ENCODE measurements at places on chromosomes 3 and 15.

DNA sequence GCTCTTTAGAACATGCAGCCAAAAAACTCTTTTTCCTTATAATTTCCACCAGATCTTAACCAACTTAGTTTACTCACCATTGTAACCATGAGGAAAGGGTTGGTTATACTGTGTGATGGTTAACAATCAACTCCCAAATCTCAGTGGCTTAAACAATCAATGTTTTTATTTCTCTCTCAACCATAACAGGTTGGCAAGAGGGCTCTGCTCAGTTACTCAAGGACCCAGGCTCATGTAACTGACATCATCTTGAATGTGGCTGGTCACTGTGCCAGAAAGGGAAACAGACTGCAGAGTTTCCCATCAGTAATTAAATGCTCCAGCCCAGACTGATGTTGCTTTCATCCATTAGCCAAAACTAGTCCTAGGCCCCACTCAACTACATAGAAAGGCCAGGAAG lies 69.0 kb downstream of the ANKRD28 start:
- DNase-seq, result no peak

GRCh38 chr3:69658514-69659140 lies 80.6 kb upstream of the MITF start:
- DNase-seq, result peak; percentile 57

DNA sequence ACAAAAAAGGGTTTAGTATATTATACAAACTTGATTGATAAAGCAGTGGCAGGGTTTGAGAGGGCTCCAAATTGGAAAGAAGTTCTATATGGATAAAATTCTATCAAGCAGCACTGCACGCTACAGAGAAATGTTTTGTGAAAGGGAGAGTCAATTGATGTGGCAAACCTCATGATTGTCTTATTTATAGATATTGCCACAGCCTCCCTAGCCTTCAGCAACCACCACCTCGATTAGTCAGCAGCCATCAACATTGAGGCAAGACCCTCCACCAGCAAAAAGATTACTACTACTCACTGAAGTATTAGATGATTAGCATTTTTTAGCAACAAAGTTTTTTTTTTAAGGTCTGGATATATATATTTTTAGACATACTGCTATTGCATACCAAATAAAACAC lies 296.7 kb downstream of the CHST2 start:
- DNase-seq, result no peak

- no peak for DNase-seq
Observed at GRCh38 chr3:21620511-21621155, 130.4 kb downstream of the ZNF385D start.

- no peak for DNase-seq
Observed at GRCh38 chr15:35980719-35981118, 434.8 kb upstream of the DPH6 start.

DNA sequence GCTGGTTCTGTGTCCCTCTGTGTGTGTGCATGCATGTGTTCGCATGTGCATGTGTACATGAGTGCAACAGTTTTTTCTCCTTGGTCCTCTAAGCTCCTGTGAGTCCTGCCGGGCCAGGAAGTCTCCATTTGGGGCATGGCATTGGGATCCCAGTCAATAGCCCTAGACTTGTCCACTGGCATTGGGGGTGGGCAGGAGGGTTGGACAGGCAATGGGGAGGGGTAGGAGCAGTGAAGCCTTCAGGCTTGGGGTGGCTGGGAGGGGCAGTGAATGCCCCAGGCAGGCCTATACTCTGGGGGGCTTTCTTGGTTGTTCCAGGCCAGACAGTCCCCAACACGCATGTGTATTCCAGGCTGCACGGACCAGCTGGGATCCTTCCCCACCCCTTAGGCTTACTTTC lies 15.6 kb upstream of the C15orf39 start:
- DNase-seq, result no peak

GRCh38 chr3:194824701-194825111 lies 139.0 kb downstream of the FAM43A start:
- DNase-seq, result no peak

GRCh38 chr3:170144437-170144843 lies 37.1 kb downstream of the PHC3 start:
- DNase-seq, result no peak

- no peak for DNase-seq
Observed at GRCh38 chr3:189512039-189512438, 119.2 kb upstream of the TP63 start.

DNA sequence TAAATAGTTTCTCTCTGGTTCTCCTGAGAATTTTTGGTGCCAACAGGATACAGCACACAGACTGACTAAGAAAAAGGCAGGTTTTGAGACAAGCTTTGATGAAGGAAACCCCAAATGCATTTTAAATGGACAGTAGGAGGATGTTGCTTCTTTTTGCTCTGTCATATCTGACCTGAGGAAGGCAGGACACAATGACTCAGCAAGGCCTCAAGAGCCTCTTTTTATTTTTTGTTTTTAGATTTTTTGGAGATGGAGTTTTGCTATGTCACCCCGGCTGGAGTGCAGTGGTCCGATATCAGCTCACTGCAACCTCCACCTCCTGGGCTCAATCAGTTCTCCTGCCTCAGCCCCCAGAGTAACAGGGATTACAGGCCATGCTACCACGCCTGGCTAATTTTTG lies 16.9 kb upstream of the KNG1 start:
- no peak for DNase-seq

- DNase-seq, result no peak
Observed at GRCh38 chr3:40173227-40173721, 136.2 kb upstream of the EIF1B start.

GRCh38 chr3:126124148-126124868 lies 40.4 kb upstream of the SLC41A3 start:
- DNase-seq, result no peak

- no peak for DNase-seq
Observed at GRCh38 chr3:55907616-55908015, 420.5 kb upstream of the WNT5A start.

- DNase-seq, result no peak
Observed at GRCh38 chr15:37872661-37873060, 61.8 kb upstream of the TMCO5A start.

DNA sequence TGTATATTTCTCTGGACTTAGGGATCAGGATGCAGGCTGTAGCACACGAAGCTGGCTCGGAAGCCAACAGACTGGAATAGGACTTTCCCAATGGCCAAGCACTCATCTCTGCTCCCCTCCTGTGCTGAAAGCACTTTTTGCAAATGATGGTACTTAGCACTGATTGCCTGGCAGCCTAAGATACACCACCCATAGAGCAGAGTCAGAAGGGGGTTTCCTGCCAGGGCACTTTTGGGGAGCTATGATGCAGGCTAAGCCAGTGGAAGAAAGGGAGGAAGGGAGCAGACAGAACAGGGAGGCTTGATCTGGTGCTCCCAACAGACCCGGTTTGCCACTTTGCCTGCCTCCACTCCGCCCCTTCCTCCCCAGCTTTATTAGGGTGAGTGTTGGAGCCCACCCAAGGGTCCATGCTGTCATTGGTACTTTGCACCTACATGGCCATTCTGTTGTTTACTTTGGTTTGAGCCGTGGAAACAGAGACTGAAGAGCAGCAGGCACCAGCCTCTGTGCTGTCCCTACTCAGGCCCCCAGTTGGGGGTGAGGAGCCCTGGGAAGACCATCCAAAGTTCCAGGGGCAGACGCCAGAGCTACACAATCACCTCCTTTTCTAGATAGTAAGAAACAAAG lies 15.9 kb downstream of the BSN start:
- DNase-seq, result no peak

DNA sequence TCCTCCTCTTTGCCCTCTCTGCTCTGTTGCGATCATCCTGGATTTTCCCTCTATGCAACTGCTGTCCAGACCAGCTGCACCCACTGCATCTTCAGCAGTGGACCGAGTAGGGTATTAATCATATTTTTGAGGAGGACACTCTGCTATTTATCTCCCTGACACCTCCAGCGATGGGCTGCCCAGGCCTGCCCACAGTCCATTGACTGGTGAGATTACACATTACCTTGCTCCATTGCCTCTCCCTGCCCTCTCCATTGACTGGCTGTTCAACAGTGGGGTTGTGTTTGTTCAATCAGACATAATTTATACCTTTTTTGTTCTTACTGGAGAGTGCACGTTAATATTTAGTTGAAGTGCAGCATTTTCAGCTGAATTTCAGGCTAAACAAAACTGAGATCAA lies 559.3 kb upstream of the ARRDC4 start:
- no peak for DNase-seq

GRCh38 chr15:88701561-88702095 lies 62.8 kb downstream of the ISG20 start:
- DNase-seq, result no peak

All from hindlimb muscle (tissue), 1 donor.